Suppressor macrophage (primary cell): ENCODE measurements at places on chromosomes 7 and 10.
A peak's percentile ranks its signal among the peaks of the same experiment; 100 is the strongest.

DNA sequence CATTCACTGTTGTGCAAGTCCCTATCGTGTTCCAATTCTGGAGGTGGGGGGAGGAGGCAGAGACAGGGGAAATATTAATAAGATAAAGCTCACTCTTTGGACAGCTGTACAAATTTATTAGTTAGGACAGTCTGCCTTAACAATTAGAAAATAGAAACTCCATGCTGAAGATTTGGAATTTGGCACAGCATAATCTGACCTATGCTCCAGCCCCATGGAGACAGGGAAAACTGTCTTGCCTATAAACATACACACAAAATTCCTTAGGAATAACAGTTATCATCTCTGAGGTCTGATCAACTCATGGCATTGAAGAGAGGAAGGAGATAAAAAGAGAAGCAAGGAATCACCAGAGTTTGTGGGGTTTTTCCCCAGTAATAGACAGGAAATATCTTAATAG, 335.4 kb upstream of the MEOX2 start:
- DNase-seq, result no peak

DNA sequence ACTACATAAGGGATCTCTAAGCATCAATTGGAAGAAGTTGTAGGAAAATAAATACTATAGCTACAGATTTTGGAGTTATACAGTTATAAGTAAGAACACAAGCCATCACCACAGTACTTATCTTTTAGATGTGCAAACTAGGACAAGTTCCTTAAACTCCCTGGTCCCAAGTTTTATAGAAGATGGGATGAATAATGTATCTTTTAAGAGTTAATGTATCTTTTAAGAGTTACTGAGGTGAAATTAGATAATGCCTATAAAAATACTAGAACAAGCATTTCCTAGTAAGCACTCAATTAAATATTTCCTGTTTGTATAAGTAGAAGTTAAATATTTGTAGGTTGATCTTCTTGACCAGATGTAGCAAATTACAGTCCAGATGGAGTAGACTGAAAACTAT, 56.8 kb downstream of the SEMA3A start:
- no peak for DNase-seq

DNA sequence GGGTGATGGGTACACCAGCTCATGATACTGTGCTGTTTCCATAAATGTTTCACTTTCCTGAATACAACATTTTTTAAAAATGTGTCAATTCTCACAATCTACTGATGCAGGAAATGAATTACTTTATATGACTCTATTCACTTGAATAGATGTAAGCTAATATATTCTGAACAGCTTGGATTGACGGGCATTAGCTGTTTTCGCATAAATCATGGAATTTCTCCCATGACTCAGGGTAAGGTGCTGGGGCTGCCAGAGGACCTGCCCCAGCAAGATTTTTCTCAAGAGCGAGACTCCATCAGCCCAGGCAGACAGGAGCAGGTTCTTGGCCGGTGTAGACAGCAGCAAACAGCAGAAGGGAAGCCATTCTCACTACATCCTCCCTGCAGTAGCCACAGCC, 107.1 kb downstream of the PFKFB3 start:
- no peak for DNase-seq

GRCh38 chr10:16545116-16545736, 23.5 kb upstream of the C1QL3 start:
- DNase-seq, result peak; percentile 41

DNA sequence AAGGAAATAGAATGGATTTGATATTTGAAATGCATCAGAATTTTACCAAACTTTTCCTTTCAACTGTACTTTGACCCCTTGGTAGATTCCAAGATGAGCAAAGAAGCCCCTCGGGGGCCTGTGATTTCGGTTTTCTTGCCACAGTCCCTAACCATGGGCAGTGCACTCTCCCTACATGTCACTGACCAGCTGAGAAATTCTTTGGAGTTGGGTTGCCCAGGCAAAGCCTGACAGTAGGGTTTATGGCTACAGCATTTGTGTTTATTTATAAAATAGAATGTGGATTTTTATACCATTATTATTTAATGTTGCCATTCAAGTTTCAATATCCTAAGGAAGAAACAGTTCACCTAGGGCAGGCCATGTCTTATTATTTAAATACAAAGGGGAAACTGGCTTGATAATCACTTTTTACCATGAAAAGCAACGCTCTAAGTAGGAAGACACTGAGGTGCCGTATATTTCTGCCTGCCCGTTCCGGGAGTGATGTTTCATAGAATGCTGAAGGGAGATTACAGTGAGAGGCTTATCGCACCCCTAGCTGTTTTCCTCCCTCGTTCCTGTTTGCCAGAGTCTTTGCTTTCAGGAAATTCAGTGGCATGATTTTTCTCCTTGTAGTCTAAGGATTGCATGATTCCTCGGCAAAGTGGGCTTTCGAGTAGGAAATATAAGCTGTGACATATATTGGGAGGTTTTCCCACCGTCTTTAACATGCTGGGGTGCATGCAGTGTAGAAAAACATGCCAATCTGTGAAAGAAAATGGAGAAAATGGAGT, 35.8 kb downstream of the WIPF3 start:
- no peak for DNase-seq

DNA sequence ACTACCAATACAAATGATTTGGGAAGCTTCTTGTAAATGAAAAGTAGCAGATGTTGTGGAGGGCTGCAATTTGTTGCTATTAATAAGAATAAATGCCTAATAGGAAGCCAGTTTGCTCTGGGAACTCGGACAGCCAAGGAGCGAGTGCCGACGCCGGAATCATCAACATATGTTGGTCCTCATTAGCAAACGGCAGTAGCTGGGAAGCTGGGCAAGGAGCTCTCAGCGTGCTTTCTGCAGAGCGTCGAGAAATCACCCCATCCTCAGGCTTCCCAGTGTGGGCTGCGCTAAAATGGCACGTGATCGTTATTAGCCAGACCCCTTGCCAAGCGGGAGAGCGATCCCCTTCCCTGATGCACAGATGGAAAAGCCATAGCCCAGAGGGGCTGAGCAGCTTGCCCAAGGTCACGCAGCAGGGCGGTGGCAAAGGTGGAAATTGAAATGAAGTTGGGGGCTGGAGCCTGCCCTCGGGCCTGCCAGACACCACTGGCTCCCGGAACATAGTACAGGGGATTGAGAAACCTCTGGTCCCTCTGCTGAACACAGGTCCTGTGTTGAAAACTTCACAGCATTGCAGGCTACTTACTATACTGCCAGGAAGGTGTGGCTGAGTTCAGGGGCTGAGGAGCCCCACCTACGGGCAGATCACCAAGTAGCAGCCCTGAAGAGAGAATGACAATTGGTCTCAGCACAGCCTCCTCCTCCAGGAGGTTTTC, 326.9 kb downstream of the PLXNA4 start:
- no peak for DNase-seq

- peak; percentile 8 for DNase-seq
Observed at GRCh38 chr10:113879691-113880090, 25.2 kb downstream of the NHLRC2 start.

- no peak for DNase-seq
Observed at GRCh38 chr10:29715296-29715695, 80.5 kb upstream of the SVIL start.

GRCh38 chr7:135522509-135522908, 12.6 kb upstream of the CNOT4 start:
- DNase-seq, result peak; percentile 32

- DNase-seq, result no peak
Observed at GRCh38 chr7:51082096-51082840, 234.3 kb downstream of the COBL start.

DNA sequence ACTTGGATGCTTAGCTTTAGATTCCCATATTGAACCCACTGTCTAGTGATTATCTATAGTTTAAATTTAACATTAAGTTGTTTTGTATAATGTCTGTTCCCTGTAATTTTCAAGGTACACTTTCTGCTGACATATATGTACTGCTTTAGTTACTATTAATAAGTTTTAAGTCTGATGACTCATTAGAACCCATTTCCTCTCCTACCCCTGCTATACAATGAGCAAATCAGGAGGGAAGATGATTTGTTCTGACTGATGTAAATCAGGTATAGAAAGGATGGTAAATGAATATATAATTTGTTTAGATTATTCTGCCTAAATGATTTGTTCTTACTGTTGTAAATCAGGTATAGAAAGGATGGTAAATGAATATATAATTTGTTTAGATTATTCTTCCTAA, 691.8 kb downstream of the NXPH1 start:
- DNase-seq, result no peak

DNA sequence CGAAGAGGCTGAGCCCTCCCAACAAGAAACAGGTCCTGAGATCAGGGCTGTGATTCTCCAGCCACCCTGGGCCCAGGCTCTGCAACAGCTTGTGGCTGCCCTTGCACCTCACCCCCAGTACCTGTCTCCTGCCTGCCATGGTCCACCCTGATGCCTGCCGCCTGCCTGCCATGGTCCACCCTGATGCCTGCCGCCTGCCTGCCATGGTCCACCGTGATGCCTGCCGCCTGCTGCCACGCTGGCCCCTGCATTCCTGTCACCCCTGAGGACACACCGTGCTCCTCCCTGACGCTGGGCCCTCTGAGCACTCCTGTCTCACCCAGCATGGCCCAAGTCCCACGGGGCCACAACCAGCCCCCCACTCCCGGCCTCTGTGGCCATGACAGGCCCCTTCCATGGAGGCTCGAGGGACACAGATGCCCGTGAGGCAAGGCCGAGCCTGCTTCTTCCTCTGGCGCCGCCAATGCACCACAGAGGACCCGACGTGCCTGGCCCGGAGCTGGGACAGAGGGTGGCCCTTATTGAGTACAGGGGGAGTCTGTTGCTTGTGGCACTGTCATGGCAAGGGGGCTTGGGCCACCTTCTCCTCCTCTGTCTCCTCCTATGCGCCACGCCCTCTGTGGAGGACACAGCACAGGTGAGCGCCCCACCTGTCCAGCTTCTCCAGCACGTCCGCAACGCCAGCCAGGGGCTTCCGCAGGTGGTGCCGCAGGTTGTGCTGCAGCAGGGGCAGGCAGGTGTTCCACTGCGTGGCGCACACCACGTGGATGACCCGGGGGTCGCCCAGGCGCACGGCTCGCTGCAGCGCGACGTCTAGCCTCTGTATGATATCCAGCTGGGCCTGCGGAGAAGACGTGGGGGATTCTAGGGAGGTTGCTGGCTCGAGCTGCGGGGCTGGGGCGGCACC, 18.1 kb downstream of the CFAP46 start:
- DNase-seq, result no peak

- DNase-seq, result no peak
Observed at GRCh38 chr7:14766747-14767146, 135.8 kb downstream of the DGKB start.

DNA sequence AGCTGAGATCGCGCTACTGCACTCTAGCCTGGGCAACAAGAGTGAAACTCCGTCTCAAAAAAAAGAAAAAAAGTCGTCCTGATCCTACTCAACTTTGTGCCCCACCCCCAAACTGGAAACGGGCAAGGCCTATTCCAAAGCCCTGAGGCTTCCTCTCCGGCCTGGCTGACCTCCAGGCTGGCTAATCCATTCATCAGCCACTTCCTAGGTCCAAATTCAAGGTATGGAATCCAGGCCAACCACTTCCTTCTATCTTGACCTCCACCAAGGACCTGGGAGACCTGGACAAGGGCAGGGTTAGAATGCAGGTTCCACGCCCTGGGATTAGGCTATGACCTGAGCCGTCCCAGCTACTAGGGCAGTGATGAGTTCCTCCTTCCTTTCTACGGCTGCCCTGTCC, 20.4 kb upstream of the EIF4H start:
- no peak for DNase-seq

DNA sequence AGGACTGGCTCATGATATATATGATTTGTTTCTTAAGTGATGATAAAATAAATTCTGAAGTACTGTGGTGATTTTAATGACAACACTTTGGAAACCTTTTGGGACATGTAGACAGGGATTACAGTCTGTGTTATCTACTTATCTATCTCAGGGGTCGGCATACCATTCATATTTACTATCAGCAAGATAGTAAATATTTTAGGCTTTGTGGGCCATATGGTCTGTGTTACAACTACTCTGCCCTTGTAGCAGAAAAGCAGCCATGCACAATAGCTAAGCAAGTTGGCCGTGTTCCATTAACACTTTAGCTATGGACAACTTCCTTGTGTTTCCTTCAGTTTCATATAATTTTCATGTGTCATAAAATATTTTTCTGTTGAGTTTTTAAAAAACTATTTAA, 97.8 kb upstream of the PRPS1L1 start:
- DNase-seq, result no peak

DNA sequence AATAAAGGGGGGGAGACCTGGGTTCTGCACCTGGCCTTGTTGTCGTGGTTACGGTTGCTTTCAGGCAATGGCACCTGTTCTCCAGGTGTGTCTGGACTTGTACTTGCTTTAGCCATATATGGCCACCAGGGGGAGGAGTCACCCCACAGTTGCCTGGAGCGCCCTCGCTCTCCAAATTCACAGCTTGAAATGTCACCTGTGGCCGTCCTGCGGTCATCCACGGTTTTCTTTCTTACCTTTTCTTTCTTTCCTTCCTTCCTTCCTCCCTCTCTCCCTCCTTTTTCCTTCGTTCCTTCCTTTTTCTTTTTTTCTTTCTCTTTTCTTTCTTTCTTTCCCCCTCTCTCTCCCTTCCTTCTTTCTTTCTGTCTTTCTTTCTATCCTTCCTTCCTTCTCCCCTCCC, 157.2 kb upstream of the ZNF92 start:
- DNase-seq, result peak; percentile 53

DNA sequence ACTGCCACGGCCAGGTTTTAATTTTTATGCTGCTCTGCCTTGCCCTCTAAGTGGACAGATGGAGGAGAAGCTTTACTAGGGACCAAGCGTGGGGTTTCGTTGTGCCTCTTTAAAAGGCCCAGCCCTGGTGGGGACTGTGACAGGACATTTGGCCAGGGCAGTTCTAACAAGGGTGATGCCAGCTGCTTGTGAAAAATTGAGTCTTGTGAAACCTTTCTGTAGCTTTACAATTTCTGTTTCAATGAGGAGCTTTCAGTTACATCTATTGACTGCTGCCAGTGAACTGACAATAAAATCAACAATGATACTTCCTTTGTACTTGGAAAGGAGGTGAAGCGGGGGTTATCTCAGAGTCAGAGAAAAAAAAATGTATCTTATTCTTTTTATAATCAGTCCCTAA, 233.1 kb upstream of the CSTF2T start:
- no peak for DNase-seq

DNA sequence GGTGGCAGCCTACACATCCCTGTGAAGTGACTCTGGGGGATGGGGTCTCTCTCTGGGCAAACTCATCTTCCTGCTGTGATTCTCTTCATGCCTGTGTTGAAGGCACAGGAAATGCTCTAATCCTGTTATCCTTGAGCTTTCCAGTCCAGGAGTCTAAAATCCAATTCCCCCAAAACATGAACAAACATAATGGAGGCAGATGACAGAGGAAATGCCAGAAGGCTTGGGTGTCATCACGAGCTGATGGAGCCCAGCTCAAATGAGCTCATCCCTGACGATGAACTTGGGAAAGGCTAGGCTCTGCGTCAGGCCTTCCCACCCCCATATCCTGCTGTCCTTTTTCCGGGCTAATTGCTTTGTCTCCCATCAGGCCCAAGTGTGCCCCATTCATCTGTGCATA, 165.9 kb upstream of the PODXL start:
- no peak for DNase-seq
